Bronchial smooth muscle cell (primary cell): ENCODE measurements at places on chromosomes 11 and 22. TPM values are rescaled to one million over a fixed set of nuclear protein-coding genes. Genes with fewer than 3 reads are reported as not detected.

The TRPC6 gene
- 0.16 TPM in 1 of 2 replicates, not detected in the other for total RNA-seq

The ANGPTL5 gene
- 0.34 and 0.63 TPM in 2 replicates for total RNA-seq

The GUCY1A2 gene
- under 0.01 TPM in 1 of 2 replicates, not detected in the other for total RNA-seq

The GRM5 gene
- under 0.01 TPM in 1 of 2 replicates, not detected in the other for total RNA-seq

The MIAT gene
- total RNA-seq, result 1.4 and 3.5 TPM in 2 replicates

The TECTA gene
- 0.47 and 1.0 TPM in 2 replicates for total RNA-seq

The SHANK2 gene
- total RNA-seq, result 0.32 and 0.43 TPM in 2 replicates

The NLRP10 gene
- total RNA-seq, result 0.09 and 0.63 TPM in 2 replicates

The NRGN gene
- 0.32 TPM in 1 of 2 replicates, not detected in the other for total RNA-seq

The ASPHD2 gene
- 0.79 and 1.2 TPM in 2 replicates for total RNA-seq

The TMPRSS4 gene
- 0.17 TPM in 1 of 2 replicates, not detected in the other for total RNA-seq

The FOLR3 gene
- 0.34 and 1.4 TPM in 2 replicates for total RNA-seq

The CDC42EP1 gene
- total RNA-seq, result 3.3 and 4.1 TPM in 2 replicates

The CDC42BPG gene
- 0.16 and 0.69 TPM in 2 replicates for total RNA-seq

The POTEH gene
- total RNA-seq, result not detected in 2 replicates

The OR51B5 gene
- total RNA-seq, result 0.26 and 0.32 TPM in 2 replicates

The QSER1 gene
- 7.2 and 10.6 TPM in 2 replicates for total RNA-seq

The CENPM gene
- 1.9 and 3.9 TPM in 2 replicates for total RNA-seq

The HTR3A gene
- total RNA-seq, result not detected in 2 replicates

The C11orf86 gene
- total RNA-seq, result not detected in 2 replicates

The LTBP3 gene
- total RNA-seq, result 44.6 and 50.3 TPM in 2 replicates

The C11orf97 gene
- not detected in 2 replicates for total RNA-seq

The ADM2 gene
- 0.16 and 0.86 TPM in 2 replicates for total RNA-seq

The OR8G1 gene
- not detected in 2 replicates for total RNA-seq

The MYO18B gene
- total RNA-seq, result under 0.01 TPM in 1 of 2 replicates, not detected in the other

The CTNND1 gene
- total RNA-seq, result 75.2 and 91.6 TPM in 2 replicates

The A4GALT gene
- 24.9 and 38.0 TPM in 2 replicates for total RNA-seq

The TSPAN18 gene
- total RNA-seq, result not detected in 2 replicates

The CHID1 gene
- total RNA-seq, result 42.7 and 63.5 TPM in 2 replicates

The KRTAP5-7 gene
- total RNA-seq, result under 0.01 TPM in 1 of 2 replicates, not detected in the other

The SLC22A8 gene
- total RNA-seq, result under 0.01 TPM in 1 of 2 replicates, not detected in the other

The FOLH1 gene
- total RNA-seq, result not detected in 2 replicates

The SHISAL1 gene
- 1.6 and 5.8 TPM in 2 replicates for total RNA-seq

The SLC22A6 gene
- total RNA-seq, result not detected in 2 replicates

The PLA2G6 gene
- total RNA-seq, result 17.8 and 37.4 TPM in 2 replicates

The TIGD3 gene
- total RNA-seq, result under 0.01 TPM in 2 replicates

The OR4C16 gene
- total RNA-seq, result not detected in 2 replicates

The OR51A2 gene
- not detected in 2 replicates for total RNA-seq

The CSNK2A3 gene
- 0.47 and 0.86 TPM in 2 replicates for total RNA-seq

The OTOG gene
- total RNA-seq, result not detected in 2 replicates

The C11orf65 gene
- total RNA-seq, result 1.6 and 1.9 TPM in 2 replicates

The OR8D1 gene
- under 0.01 TPM in 1 of 2 replicates, not detected in the other for total RNA-seq

The BATF2 gene
- 0.26 and 0.63 TPM in 2 replicates for total RNA-seq
